ENCODE measurements at places on chromosomes 7 and 10. TPM values are rescaled to one million over a fixed set of nuclear protein-coding genes. Genes with fewer than 3 reads are reported as not detected.

- H3K4me1 ChIP-seq: no peaks in the 10 kb centered on the region
- no peak for DNase-seq
- H3K27ac ChIP-seq: no peak overlapping the region
- no peaks in the 10 kb centered on the region for H3K36me3 ChIP-seq
- no peak overlapping the region for H3K4me3 ChIP-seq
Measured at GRCh38 chr10:132132421-132132841, 54.3 kb upstream of the DPYSL4 start.

DNA sequence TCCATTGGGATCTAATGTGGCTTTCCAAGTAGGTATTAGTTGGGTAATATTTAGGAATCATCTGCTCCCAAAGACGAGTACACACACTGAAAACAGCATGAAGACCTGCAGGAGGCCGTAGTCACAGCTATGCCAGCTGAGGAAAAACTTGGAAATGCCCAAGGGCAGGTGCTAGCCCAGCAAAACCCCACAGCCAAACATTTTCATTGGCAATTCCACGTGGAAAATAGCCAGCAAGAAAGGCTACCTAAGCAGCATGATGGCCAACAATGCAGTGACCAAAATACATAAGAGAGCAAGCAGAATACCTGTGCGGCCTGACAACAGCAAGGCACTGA lies 32.7 kb downstream of the DOCK4 start:
- no peak for DNase-seq
- no peaks in the 10 kb centered on the region for H3K36me3 ChIP-seq
- H3K27me3 ChIP-seq: peaks cover 15% of the 10 kb centered on the region
- H3K27ac ChIP-seq: no peak overlapping the region
- no peaks in the 10 kb centered on the region for H3K4me1 ChIP-seq
- H3K4me3 ChIP-seq: no peak overlapping the region

GRCh38 chr10:32357056-32357735 lies 10.2 kb upstream of the EPC1 start:
- peak; percentile 48 for DNase-seq
- peaks cover 55% of the 10 kb centered on the region for H3K4me1 ChIP-seq
- H3K4me3 ChIP-seq: peak overlapping the region; percentile 76
- H3K27ac ChIP-seq: peak overlapping the region; percentile 89

GRCh38 chr10:88110355-88110754 lies 246.9 kb downstream of the PTEN start:
- H3K4me1 ChIP-seq: peaks cover 20% of the 10 kb centered on the region
- H3K27ac ChIP-seq: no peak overlapping the region
- H3K4me3 ChIP-seq: no peak overlapping the region
- no peak for DNase-seq
- H3K27me3 ChIP-seq: peaks cover 2% of the 10 kb centered on the region
- H3K36me3 ChIP-seq: peaks cover 2% of the 10 kb centered on the region

DNA sequence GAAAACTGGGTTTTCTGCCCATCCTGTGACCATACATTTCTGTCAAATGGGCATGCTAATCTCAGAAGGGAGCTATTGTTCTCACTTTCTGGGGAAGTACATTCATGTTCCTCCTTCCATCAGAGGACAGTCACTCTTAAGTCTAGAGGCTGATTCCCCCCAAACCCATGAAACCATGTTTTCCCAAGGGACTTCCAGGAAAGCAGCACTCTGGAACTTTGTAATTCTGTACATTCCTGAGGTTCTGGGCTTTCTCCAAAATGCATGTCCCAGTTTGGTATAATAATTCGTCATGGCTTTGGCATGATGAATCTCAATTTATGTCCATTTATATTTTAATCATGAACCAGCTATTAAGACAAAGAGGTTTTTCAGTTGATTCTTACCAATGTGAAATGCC lies 688.1 kb downstream of the LRMDA start:
- no peak overlapping the region for H3K4me3 ChIP-seq
- no peak overlapping the region for H3K27ac ChIP-seq
- DNase-seq: no peak
- no peaks in the 10 kb centered on the region for H3K36me3 ChIP-seq
- peaks cover 3% of the 10 kb centered on the region for H3K27me3 ChIP-seq

DNA sequence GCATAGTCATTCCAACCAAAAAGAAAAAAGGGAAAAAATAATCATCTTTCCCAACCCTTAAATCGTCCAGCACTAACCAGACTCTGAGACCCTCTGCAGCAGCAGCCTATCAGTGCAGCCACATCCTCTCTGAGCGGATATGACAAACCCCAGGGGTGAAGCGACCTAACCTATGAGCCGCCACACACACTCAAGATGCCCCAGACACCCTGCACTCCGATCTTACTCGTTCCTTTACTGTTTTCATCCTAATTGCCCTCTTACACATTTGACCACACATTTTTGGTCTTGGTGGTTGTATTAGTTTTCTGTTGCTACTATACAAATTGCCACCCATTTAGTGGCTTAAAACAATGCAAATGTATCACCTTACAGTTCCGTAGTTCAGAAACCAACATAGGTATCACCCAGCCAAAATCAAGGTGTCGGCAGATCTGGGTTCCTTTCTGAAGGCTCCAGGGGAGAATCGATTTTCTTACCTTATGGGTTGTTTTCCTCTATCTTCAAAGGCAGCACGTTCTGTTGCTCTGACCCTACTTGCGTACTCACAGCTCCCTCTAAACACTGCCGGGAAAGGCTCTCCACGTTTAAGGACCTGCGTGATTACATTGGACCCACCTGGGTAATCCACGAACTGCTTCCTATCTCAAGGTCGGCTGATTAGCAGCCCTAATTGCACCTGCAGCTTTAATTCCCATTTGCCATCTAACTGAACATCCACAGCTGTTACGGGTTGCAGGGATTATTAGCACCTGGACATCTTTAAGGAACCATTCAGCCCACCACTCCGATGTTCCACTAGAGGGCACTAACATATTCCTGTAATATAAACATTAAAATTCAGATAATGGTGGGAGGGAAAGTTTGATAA lies 37.3 kb upstream of the PRSS1 start:
- no peak for DNase-seq
- H3K36me3 ChIP-seq: peaks cover 2% of the 10 kb centered on the region
- no peaks in the 10 kb centered on the region for H3K27me3 ChIP-seq

DNA sequence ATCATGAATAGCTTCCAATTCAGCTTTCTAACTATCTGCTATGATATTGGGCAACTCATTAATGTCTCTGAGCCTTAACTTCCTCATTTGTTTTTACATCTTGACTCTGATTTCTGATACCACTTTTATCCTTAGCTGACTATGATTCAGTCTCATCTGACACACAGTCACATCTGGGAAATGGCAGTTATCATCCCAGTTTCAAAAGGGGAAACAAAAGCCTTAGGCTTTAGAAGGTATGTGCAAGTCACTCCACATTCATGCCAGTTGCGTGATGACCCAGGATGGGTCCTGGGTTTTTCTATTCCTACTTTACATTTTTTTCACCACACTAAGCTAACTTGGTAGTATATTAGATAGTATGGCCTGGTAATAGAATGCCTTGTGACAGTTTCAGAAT lies 12.7 kb downstream of the SCIN start:
- DNase-seq: no peak
- H3K27ac ChIP-seq: no peak overlapping the region
- peaks cover 23% of the 10 kb centered on the region for H3K27me3 ChIP-seq
- no peak overlapping the region for H3K4me3 ChIP-seq
- no peaks in the 10 kb centered on the region for H3K36me3 ChIP-seq

GRCh38 chr10:18214691-18215563 lies 74.7 kb downstream of the CACNB2 start:
- no peaks in the 10 kb centered on the region for H3K36me3 ChIP-seq
- H3K4me3 ChIP-seq: no peak overlapping the region
- H3K27me3 ChIP-seq: no peaks in the 10 kb centered on the region
- H3K27ac ChIP-seq: no peak overlapping the region
- H3K4me1 ChIP-seq: no peaks in the 10 kb centered on the region

DNA sequence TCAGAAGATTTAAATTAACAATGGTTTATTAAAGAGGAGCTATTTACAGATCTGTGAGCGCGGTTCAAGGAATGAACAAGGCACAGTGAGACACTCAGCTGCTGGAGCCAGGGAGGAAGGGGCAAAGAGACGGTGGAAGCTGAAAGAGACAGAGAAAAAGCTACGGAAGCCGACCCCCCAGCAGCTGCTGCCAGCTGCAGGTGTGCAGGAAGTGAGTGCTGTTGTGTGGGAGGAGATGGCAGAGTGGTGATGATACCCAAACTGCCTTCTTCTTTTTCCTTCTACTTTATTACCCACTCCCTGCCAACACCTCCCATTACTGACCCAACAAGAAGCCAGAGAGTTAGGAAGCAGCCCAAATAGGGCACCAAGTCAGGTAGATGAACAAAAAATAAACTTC lies 41.9 kb upstream of the MBL2 start:
- DNase-seq: no peak
- no peaks in the 10 kb centered on the region for H3K27me3 ChIP-seq
- H3K36me3 ChIP-seq: no peaks in the 10 kb centered on the region
- H3K4me1 ChIP-seq: no peaks in the 10 kb centered on the region

- H3K4me3 ChIP-seq: no peak overlapping the region
- peaks cover 2% of the 10 kb centered on the region for H3K27me3 ChIP-seq
- H3K27ac ChIP-seq: no peak overlapping the region
- no peaks in the 10 kb centered on the region for H3K36me3 ChIP-seq
- H3K4me1 ChIP-seq: peaks cover 8% of the 10 kb centered on the region
- DNase-seq: no peak
Measured at GRCh38 chr7:20216406-20217036, 663 bp downstream of the MACC1 start.

DNA sequence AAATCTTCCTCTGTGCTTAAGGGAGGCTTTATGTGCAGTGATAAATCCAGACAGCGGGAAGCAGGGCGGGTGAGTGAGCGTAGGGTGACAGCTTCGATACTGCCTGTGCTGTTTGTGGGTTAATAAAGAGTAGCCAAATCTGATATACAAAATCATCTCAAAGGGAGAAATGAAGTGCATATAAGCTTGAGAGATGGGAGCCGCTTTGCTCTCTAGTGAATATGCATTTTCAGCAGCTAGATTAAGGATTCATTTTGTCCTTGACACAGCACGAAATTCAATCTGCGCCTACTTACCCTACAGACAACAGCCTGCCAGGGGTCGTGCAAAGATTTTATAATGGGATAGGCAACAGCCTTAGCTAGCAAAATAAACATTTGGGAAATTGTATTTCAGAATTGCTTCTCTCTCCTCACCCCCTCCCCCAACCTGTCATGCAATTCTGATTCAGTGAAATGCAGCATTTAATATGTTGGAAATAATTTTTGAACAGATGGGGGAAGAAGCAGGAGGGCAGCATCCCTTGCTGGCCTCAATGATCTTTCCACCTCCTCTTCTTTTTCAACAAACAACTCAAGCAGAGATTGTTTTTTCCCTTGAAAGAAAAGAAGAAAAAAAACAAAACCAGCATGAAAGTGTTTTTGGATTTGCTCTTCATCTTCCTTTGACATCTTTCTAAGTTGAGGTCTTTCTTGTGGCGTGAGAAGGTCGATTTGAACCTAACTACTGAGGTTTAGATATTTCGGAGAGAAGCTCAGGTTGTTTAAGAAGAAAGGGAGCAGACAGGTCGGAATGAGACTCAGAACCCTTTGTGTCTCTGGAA lies 117.9 kb downstream of the AOAH start:
- H3K4me3 ChIP-seq: peak overlapping the region; percentile 26
- peaks cover 8% of the 10 kb centered on the region for H3K36me3 ChIP-seq
- DNase-seq: no peak
- H3K27me3 ChIP-seq: no peaks in the 10 kb centered on the region

- DNase-seq: no peak
- no peak overlapping the region for H3K4me3 ChIP-seq
- no peak overlapping the region for H3K27ac ChIP-seq
- H3K4me1 ChIP-seq: no peaks in the 10 kb centered on the region
Measured at GRCh38 chr10:115163129-115163528, 70.0 kb downstream of the ATRNL1 start.

- H3K4me3 ChIP-seq: no peak overlapping the region
- peaks cover 9% of the 10 kb centered on the region for H3K27me3 ChIP-seq
- no peaks in the 10 kb centered on the region for H3K4me1 ChIP-seq
- DNase-seq: no peak
Measured at GRCh38 chr10:86355571-86356038, 11.0 kb downstream of the GRID1 start.

DNA sequence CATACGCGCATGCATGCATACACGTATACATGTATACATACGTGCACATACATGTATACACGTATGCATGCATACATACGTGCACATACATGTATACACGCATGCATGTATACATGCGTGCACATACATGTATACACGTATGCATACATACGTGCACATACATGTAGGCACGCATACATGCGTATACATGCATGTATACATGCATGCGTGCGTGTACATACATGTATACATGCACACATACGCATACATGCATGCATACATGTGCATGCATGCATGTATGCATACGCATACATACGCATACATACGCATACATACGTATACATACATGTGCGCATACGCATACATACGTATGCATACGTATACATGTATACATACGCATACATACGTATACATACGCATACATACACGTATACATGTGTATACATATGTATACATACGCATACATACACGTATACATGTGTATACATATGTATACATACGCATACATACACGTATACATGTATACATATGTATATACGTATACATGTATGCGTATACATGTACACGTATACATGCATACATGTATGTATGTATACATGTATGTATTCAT lies 19.0 kb upstream of the MTURN start:
- DNase-seq: no peak
- H3K4me3 ChIP-seq: no peak overlapping the region
- no peaks in the 10 kb centered on the region for H3K27me3 ChIP-seq
- H3K36me3 ChIP-seq: peaks cover 12% of the 10 kb centered on the region
- H3K4me1 ChIP-seq: peaks cover 2% of the 10 kb centered on the region

GRCh38 chr7:155665079-155665956 lies 20.9 kb downstream of the RBM33 start:
- DNase-seq: no peak
- peaks cover 22% of the 10 kb centered on the region for H3K36me3 ChIP-seq
- H3K4me3 ChIP-seq: no peak overlapping the region

DNA sequence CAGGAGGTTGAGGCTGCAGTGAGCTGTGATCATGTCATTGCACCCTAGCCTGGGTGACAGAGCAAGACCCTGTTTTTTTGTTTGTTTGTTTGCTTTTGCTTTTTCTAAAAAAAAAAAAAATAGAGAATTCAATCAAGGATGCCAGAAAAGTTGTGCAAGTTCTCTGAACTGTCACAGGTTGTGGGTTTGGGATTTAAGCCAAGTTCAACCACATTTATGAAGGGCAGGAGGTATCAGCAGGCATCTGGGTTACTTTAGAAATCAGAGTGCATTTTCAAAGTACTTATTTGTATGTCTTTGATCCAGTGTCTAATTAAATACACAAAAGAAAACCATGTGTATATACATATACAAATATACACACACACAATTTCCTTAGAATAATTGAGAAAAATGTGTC lies 151.2 kb upstream of the MINDY3 start:
- H3K27me3 ChIP-seq: no peaks in the 10 kb centered on the region
- H3K4me1 ChIP-seq: no peaks in the 10 kb centered on the region
- H3K4me3 ChIP-seq: no peak overlapping the region
- no peaks in the 10 kb centered on the region for H3K36me3 ChIP-seq
- no peak overlapping the region for H3K27ac ChIP-seq

- no peak for DNase-seq
- no peak overlapping the region for H3K27ac ChIP-seq
- H3K36me3 ChIP-seq: no peaks in the 10 kb centered on the region
- H3K4me3 ChIP-seq: no peak overlapping the region
Measured at GRCh38 chr10:3460420-3461128, 288.0 kb upstream of the PITRM1 start.

- no peak overlapping the region for H3K27ac ChIP-seq
- H3K4me1 ChIP-seq: no peaks in the 10 kb centered on the region
- DNase-seq: no peak
- H3K27me3 ChIP-seq: peaks cover 2% of the 10 kb centered on the region
Measured at GRCh38 chr10:34732926-34733325, 82.2 kb downstream of the PARD3 start.

The CALCR gene
- not detected for total RNA-seq

The HIP1 gene
- total RNA-seq: 8.7 TPM

The CRYGN gene
- 0.91 TPM for total RNA-seq

The DUSP5 gene
- 24.3 TPM for total RNA-seq

The MMP21 gene
- 0.25 TPM for total RNA-seq

The EN2 gene
- total RNA-seq: not detected

The CYP3A5 gene
- total RNA-seq: not detected

Measured in activated naive CD8-positive, alpha-beta T cell treated with anti-CD3 and anti-CD28 coated beads, Interleukin-2, amount 10 ng/mL, durations not matched to agents 7 days and 5 days (primary cell).